ENCODE measurements at places on chromosomes 7 and 10.

GRCh38 chr7:142891490-142892082 lies 6.0 kb upstream of the TRPV6 start:
- DNase-seq, result no peak

- DNase-seq, result no peak
Measured at GRCh38 chr10:31018962-31019361, 12.7 kb downstream of the ZNF438 start.

DNA sequence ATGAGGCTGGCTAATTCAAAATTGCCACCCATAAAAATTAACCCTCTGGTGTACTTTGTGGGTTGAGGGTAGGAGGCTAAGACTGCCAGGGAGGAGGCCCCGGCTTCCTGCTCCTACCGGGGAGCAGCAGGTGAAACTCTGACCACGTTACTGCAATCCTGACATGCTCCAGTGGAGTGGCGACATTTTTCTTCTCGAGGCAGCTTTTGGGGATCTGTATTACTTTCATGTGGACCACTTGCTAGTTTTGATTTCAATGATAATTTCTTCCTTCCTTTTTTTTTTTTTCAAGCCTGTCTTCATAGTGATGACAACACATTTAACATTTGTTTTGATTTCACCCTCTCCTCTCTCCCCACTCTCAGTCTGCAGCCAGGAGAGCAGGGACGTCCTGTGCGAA lies 14.6 kb downstream of the GATA3 start:
- DNase-seq, result no peak

DNA sequence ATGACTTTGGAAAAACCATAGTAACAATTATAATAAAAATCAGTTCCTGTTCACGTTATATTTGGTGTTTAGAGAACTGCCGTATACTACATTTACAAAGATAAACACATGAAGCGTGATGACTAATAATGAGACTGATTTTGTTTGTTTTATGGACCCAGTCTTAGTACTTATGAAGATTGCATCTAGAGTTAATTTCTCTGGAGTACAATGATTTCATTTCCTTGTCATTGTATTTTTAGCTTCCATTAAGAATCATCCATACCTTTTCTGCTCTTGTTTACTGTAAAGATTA lies 2.9 kb downstream of the RBM20 start:
- DNase-seq, result no peak

DNA sequence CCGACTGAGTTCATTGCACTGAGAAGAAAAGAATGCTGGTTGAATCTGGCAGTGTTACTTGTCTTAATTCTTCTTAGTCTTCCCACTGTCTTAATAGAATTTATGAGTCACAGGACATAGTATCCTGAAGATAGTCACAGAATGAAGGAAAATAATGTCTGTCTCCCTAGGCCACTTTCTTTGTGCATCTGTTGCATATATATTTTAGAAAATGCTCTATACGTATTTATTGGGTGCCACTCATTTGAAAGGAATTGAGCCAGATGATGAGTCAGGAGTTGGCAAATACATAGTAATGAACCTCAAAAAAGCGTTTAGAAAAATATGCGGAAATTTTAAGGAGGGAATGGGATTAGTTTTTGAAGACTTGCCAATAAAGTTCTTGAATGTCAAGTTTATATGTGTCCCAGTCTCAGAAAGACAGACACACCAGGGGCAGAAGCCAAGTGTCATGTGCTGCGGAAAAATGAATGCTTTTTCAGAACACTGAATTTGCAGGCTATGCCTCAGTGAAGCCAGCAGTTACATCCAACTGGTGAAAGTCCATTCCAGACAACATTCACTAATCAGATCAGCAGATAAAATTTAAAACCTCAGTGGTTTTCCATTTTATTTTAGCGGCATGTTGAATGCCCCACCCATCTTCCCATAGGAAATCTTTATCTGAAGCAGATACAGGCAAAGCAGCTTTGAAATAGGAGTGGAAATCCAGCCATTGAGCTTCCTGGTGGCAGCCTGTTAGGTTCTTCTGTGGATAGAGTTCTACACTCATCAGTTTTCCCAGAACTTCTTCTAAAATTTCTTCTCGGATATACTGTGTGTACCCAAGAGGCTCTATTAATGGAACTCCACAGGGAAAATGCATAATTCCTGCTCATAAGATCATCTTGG lies 308.4 kb downstream of the BICC1 start:
- DNase-seq, result peak; percentile 16

DNA sequence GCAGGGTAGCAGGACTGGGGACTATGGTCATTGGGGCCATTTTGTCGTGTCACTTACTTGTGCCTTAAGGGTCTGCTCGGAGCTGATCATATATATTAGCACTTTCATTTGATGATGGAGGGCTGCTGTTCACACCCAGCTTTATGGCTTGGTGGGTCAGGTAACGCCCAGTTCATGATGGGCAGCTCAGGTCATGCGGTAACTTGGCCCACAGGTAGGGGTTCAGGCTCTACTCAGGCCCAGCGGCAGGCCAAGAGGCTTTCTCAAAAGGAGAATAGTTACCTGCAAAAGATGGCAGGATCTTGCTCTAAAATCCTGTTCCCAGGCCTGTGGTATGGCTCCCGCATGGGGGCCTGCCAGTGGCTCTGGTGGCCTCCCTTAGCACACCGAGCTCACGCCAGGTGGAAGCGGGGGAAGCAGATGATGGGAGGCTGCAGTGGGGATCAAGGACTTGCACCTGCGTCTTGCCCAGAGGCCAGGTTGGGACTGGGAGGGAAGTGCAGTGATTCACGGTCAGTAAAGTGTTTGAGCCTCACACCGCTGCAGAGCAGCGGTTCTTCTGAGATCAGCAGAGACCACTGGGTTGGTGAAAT lies 109.5 kb downstream of the ADCY1 start:
- no peak for DNase-seq

GRCh38 chr10:78301891-78302738 lies 268.5 kb downstream of the RPS24 start:
- DNase-seq, result no peak

- DNase-seq, result no peak
Measured at GRCh38 chr7:129947049-129947448, 5.7 kb downstream of the UBE2H start.

Measured in RKO (cell line).